ENCODE measurements at places on chromosomes 5 and 9. TPM values are rescaled to one million over a fixed set of nuclear protein-coding genes. Genes with fewer than 3 reads are reported as not detected.

DNA sequence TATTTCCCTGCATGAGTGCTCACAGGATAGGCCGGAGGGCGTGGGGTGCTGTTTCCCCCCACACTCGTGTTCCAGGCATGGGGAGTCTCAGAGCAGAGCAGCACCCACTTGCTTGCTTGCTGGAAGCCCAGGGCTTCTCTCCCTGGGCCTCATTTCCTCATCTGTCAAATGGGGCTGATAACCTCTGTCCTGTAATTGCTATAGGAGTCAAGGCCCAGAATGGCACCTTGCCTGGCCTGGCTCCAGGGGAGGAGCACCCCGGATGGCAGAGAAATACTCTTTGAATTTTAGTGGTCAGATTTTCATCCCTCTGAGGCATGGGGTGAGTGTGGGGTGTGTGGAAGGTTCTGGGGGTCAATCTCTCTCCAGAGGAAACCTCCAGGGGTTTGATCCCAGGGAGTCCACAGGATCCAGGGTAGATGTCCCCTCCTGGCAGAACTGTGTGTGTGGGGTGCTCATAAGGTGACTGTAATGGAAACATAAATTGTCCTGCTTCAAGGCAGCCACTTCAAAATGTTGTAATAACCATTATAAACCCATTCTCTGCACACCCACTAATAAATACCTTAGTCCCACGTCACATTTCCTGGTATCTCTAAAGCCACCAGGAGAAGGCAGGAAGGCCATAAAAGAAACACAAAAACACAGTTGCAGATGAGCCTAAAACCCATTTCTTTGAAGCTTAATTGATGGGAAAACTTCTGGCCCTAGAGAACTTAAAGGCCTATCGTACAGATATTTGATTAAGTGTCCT lies 272.2 kb downstream of the FSTL4 start:
- DNase-seq, result no peak

Gene HRCT1
- 0.96 TPM for total RNA-seq

DNA sequence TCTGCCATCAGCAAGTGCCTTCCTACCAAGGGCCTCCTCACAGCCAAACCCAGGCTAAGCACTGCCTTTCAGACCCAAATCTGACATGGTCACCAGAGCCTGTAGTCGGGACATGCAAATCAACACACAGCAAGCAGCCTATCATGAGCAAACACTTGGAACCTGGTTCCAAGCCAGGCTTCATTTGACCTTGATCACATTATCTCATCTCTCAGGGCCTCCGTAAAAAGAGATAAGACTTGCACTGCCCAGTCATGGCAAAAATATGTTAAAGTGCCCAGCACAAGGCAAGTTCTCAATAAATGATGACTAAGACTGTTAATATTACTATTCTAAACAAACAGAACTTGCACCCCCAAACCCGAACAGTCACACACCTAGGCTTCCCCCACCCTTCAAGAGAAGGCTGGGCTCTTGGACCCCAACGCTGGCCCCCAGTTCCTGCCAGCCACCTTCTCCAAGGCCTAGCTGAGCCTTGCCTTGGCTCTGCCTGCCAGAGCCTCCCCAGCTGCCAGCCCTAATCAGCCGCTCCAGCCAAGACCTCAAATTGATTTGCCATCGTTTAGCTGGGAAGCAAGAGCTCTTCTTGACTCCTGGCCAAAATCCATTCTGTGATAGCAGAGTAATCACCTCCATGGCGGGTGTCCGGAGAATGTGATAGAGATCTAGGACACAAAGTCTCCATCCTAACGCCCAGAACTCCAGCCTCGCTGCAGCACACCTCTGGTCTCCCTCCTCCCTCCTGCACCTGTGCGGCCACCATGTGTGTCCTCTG lies 18.7 kb downstream of the CPLX2 start:
- peak; percentile 70 for DNase-seq

DNA sequence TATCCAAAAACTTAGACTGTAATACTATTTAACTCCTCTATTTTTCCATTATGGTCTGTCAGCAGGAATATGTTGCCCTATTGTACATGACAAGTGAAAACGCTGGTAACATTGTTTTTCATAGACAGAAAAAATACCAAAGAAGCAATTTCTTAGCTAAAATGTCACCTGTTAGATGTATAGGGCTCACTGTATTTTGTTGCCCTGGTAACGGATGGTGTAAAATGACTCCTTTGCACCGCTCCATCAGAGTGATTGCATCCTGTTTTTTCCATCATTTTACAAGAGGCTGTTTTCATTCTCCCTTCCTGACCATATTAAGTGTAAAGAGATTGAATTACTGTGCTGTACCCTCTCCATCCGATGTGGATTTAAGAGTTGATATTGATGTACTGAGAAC lies 460.1 kb upstream of the TLE4 start:
- DNase-seq, result no peak

DNA sequence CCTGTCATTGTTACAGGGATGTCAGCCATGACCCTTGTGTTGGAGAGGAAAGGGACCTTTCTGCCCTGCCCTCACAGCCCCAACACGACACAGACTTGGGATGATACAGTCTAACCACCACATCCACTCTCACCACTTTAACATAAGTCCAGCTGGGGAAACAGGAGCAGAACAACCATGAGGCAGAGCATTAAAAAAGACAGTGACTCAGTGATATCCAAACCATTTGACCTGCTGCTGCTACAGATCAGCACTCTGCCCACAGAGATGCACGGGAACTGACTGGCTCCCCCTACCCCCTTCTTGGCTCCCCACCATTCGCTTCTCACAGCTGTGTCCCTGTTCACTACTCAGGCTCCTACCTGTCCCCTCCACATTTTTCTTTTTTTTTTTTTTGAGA lies 458.6 kb downstream of the ZNF608 start:
- DNase-seq, result no peak

GRCh38 chr5:71839096-71839884 lies 120.2 kb downstream of the CARTPT start:
- no peak for DNase-seq

DNA sequence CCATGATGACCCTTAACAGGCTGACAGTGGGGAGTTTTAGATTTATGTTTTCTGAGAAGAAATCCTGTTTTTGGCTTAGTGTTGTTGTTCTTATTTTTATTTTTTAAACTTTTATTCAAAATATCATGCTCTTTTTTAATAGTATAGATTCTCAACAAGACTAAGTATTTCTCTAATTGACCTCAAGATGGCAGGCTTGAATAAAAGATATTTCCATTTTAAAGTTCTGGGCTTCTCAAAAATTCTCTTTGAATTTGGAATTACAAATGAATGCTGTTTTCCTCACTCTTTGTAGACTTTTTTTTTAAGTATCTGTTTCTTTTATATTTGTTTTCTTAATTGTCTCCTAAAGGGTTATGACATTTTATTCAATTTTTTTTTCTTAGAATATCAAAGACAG lies 50.0 kb upstream of the SH3GL2 start:
- DNase-seq, result no peak

Gene DDX4
- not detected for total RNA-seq

GRCh38 chr5:149371296-149371962 lies 7.7 kb downstream of the IL17B start:
- peak; percentile 64 for DNase-seq

Gene MARCHF11
- total RNA-seq, result not detected

Gene GHR
- total RNA-seq, result 76.6 TPM

Gene AFAP1L1
- 2.6 TPM for total RNA-seq

DNA sequence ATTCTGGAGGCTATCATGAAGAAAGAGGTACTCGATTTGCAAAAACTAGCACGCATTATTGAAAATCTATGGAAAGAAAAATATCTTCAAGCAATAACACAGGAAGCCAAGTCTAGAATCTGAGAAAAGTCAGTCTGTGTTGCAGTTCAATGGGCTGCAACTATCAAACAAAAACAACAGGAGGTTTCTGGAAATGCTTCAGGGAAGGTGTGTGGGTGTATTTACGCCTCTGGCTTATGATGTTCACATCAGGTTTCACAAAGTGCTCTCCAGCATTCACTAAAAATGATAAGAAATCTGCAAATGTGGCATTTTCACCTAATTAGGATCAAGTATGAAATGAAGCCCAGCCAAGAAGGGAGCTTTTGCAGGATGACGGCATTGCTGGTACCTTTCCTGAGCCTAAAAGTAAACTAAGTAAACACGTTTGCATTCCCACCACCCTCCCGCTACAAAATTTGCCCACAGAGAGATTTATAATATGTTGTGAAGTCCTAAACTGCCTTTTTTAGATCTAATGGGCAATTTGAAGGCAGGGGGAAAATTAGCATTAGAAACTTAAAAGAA lies 146.4 kb downstream of the GABRB2 start:
- DNase-seq, result no peak

Gene PDE6A
- not detected for total RNA-seq

GRCh38 chr5:8445139-8445538 lies 576.2 kb downstream of the MTRR start:
- no peak for DNase-seq
